Caudate nucleus (tissue), 63 donors: ENCODE measurements at places on chromosomes 2 and 18.

- DNase-seq: no peak
Observed at GRCh38 chr2:186531257-186531775, 45.3 kb downstream of the ZC3H15 start.

DNA sequence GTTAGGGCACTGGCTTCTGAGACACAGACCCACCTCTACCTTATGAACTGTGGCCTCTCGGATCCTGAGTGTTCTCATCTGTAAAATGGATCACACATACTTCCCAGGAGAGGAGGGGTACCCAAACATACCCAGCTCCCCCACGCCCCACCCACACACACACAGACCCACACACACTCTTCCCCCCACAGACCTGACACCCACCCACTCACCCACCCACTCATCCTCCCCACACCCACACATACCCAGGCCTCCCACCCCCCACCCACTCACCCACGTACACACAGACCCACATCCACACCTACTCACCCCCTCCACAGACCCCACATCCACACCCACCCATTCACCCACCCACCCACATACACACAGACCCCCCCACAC is 24.3 kb upstream of the SEMA4C start:
- no peak for DNase-seq

DNA sequence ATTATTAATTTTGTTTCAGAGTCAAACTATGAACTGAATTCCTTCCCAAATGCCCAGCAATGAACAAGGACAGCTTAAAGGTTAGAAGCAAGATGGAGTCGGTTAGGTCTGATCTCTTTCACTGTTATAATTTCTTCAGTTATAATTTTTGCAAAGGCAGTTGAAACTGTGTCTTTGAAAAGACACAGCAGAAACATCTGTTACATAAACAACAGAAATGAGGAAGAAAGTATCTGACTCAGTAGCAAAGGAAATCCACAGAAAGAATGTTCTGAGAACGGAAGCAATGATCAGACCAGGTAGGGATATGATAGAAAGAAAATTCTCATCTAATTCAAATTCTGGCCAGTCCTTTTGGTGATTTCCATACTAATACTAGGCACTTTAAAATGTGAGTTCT is 5.2 kb upstream of the RMC1 start:
- DNase-seq: no peak

DNA sequence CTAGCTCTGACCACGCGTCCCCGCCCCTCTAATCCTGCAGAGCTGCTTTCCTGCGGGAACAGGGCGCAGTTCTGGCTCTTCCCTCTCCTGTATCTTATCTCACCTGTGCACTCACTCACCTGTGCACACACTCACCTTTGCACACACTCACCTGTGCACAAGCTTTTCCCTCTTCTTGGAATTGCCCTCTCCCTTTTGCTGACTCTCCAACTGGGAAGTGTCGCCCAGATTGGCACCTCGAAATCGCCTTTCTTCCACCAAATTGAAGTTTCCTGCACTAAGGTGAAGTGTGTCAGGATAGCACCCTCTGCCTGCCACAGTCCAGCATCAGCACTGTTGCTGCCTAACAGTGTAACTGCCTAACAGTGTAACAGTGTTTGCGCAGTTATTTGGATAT is 566 bp upstream of the CMPK2 start:
- peak; percentile 45 for DNase-seq

DNA sequence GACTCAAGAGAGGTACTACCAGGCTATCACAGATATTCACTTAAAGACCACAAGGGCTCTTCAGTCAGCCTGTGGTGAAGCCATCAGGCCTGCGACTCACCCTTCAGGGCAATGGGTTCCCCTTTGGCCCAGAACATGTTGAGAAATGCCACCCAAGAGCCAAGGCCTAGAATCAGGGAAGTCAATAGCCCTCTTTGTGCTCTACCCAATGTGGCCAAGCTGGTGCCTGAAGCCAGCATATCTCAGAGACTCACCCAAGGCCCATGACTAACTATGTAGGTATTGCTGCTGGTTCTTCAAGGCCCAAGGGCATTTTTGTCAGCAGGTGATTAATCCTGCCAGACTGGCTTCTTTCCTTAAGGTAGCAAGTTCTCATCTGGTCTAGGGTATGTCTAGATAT is 338.9 kb upstream of the SETBP1 start:
- no peak for DNase-seq

DNA sequence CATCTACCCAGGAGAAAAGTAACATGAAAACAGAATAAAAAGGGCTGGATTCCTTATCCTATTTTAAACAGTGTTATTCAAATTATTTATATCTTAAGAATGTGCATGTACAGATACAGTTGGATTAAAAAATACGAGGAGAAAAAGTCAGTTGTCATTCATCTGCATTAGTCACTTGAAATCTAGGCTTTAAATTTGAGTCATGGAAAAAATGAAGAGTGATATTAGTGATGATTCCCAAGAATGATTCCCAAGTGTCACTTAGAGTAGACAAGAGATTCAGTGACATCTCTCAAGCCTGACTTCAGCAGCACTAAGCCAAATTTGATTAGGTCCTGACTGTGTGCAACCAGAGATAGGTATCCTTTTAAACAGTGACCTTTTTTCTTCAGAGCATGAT is 394.2 kb downstream of the IRS1 start:
- DNase-seq: no peak

- DNase-seq: no peak
Observed at GRCh38 chr2:189076120-189076519, 101.9 kb downstream of the COL3A1 start.

DNA sequence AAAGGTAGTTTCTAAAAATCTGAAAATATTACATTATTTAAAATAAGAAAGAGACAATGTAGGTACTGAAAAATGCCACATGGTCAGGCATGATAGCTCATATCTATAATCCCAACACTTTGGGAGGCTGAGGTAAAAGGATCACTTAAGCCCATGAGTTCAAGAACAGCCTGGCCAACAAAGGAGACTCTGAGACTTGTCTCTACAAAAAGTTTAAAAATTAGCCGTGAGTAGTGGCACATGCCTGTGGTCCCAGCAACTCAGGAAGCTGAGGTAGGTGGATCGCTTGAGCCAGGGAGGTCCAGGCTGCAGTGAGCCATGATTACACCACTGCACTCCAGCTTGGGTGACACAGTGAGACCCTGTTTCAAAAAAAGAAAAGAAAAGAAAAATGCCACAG is 21.8 kb downstream of the ATAD2B start:
- DNase-seq: no peak

GRCh38 chr2:148577845-148578492 is 66.6 kb upstream of the EPC2 start:
- no peak for DNase-seq

DNA sequence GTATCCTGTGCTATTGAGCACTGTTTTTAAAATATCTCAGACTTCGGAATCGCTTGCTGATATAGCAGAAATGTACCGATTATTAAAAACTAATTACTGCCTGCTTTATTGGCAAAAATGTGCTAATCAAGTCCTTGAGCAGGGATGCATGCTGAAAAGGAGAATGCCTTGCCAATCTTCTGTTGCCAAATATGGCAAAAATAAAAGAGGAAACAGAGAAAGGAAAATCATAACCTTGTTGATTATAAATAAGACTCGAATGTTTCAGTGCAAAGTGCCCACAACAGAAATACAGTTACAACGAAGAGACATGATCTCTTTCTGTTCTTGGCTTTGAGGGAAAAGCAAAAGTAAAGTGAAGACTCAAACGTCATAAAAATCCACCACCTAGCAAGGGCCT is 248.5 kb downstream of the TMEM182 start:
- DNase-seq: no peak

DNA sequence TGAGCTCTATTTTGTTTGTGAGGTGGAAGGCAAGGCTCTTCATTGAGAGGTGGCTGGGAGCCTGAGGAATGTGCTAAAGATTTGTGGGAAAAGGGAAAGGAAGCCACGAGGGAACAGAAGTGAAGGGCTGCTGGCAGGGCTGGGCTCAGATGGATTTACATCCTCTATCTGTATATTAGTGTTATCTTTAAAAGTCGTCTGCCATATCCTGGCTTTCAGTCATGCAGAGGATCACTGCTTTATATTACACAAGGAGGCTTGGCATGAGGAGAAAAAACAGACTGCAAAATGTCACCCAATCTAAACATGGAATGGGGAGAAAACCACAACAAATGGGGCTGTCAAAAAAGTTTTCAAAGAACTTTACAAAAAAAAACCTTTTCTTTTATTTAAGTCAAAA is 434.4 kb downstream of the HRH4 start:
- no peak for DNase-seq

GRCh38 chr18:40348196-40348595 is 1606.8 kb upstream of the PIK3C3 start:
- DNase-seq: no peak

DNA sequence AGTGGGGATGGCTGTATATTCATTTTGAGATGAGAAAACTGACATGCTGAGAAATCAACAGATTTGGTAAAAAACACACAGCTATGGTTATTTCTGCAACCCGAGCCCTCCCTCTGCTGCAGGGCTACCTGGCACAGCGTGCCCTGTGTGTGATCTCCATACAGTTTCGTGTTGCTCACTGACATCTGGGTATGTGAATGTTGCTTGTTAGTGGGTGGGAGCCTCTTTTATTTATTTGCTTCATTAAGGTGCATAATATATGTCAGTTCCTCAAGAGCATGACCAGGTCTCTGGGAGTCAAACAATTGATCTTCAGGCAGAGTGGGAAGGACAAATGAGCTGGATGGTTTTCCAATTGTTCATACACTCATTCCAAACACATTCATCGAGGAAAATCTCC is 139.1 kb upstream of the FHL2 start:
- DNase-seq: no peak

DNA sequence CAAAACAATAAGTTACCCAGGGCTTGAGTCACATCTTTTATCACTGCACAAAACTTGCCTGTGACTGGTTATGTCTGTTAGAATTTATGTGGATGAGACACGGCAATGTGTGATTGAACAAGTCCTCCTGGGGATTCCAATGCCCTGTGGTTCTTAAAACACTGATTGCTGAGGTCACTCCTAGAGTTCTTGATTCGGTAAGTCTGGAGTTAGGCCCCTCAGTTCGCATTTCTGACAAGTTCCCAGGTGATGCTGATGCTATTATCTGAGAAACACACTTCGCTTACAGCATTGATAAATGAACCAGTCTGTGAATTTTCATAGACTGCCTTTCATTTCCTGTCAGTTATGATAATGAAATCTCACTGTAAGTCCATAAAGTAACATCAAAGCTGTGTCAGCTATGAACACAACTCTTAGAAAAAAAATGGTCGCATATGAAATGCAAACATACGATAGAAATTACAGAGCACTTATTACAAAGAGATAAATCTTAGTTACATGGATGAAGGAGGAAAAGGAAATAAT is 214.0 kb downstream of the DLGAP1 start:
- no peak for DNase-seq

GRCh38 chr18:34483198-34483597 is 226.9 kb upstream of the DTNA start:
- no peak for DNase-seq

GRCh38 chr18:46756559-46757201 is at the start of gene ST8SIA5:
TSS of gene ST8SIA5 (minus strand) at chr18:46757053. CDS start at chr18:46756508, 545 bp downstream.
- no peak for DNase-seq

DNA sequence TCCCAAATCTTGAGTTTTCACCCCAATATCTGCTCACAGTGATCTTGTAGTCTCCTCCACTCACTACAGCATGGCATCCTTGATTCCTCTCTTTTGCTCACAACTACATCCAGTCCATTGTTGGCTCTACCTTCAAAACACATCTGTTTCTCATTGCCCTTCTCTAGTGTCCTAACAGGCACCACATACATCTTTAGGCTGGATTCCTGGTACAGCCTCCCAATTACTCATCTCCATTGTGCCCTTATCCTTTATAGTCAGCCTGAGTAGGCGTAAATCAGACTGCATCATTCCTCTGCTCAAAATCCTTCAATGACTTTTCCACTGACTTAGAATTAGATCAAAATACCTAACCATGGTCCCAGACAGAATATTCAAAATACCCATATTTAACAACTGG is 10.7 kb upstream of the TAF1B start:
- DNase-seq: no peak

DNA sequence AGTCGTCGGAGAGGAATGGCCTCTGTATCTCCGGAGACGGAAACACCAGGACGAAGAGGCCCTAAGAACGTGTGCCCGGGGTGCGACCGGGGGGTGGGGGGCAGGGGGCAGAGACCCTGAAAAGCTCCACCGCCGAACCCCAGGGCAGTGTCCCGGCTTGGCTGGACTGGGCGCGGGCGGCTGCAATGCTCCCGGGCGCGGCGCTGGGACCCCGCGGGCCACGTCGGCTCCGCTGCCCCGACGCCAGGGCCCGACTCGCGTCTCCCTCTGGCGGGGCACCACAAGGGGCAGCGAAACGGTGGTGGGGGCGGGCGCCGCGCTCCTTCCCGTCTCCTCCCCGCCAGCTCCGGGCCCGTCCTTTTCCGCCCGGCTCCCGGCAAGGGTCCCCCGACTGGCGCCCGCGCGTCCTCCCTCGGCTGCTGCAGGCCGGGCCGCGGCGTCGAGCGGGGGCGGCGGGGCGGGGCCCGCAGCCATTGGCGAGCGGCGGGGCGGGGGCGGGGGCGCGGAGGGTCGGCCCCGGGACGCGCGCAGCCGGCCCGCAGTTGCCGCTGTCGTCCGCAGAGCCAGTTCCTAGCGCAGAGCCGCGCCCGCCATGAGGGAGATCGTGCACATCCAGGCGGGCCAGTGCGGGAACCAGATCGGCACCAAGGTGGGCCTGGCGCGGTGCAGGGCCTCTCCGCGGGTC is at the start of gene TUBB6:
Gene TUBB6, plus strand, starts transcription at position 541 of the 685 bp plus-strand sequence. Its CDS starts 52 bp downstream, at position 593.
- no peak for DNase-seq

DNA sequence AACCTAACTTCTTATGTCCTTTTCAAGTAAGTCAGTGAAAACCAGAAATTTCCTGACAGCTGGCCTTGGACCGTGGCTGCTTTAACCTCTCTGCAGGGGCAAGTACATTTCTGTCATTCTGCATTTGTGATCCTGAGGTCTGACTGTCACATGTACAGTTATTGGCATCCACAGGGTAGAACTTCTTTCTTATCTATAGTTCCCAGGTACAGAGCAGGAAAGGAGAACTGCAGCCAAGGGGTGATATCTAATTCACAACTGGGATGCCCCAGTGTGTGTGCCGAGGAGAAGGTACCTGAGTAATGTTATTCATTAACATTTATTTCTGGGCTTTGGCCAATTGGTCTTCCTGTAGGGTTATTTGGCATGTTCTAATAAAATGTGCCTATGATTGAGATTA is 468.9 kb downstream of the PARD3B start:
- DNase-seq: no peak
